Aorta (tissue), 5 donors: ENCODE measurements at places on chromosomes 4 and X.

- no peak for DNase-seq
Observed at GRCh38 chr4:20203508-20203907, 48.2 kb upstream of the SLIT2 start.

GRCh38 chr4:107643021-107643420 is 77.0 kb downstream of the PAPSS1 start:
- DNase-seq: no peak

- DNase-seq: no peak
Observed at GRCh38 chr4:183321516-183321915, 710 bp downstream of the CLDN24 start.

DNA sequence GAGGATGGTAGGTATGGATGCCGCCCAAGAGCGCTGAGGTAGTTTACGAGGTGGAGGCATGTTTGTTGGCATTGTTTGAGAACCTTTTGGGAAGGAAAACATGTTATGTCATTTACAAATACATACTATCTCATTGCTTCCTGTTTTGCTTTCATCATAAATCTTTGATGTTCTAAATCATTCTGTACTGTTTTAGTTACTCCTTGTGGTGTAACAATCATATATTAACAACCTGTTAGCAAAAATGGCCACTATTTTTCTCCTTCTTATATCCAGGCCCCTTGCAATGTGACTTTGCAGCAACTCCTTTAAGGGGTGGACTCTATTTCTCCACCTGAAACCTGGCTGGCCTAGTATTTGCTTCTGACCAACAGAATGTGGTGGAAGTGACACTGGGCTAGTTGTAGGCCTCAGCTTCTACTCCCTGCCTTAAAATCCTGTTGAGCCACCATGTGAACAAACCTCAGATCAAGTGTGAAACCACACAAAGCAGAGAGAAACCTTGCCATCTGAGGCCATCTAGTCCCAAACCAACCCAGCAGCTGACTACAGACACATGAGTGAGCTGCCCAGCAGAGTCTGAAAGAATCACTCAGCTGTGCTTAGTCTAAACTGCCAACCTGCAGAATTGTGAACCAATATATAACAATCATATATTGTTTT is 15.8 kb upstream of the CXorf38 start:
- DNase-seq: no peak

- DNase-seq: no peak
Observed at GRCh38 chrX:9897761-9898161, 69.4 kb upstream of the CLDN34 start.

GRCh38 chrX:25198891-25199290 is 183.1 kb upstream of the ARX start:
- DNase-seq: no peak
